ENCODE measurements at places on chromosomes 2 and 18. TPM values are rescaled to one million over a fixed set of nuclear protein-coding genes. Genes with fewer than 3 reads are reported as not detected.

GRCh38 chr18:51522821-51523220 is 325.3 kb upstream of the MEX3C start:
- no peak for DNase-seq

- DNase-seq, result no peak
Measured at GRCh38 chr2:231124838-231125568, at the start of gene HTR2B. TSS of gene HTR2B (minus strand) at chr2:231125042. CDS start at chr2:231123764, 1,278 bp downstream.

DNA sequence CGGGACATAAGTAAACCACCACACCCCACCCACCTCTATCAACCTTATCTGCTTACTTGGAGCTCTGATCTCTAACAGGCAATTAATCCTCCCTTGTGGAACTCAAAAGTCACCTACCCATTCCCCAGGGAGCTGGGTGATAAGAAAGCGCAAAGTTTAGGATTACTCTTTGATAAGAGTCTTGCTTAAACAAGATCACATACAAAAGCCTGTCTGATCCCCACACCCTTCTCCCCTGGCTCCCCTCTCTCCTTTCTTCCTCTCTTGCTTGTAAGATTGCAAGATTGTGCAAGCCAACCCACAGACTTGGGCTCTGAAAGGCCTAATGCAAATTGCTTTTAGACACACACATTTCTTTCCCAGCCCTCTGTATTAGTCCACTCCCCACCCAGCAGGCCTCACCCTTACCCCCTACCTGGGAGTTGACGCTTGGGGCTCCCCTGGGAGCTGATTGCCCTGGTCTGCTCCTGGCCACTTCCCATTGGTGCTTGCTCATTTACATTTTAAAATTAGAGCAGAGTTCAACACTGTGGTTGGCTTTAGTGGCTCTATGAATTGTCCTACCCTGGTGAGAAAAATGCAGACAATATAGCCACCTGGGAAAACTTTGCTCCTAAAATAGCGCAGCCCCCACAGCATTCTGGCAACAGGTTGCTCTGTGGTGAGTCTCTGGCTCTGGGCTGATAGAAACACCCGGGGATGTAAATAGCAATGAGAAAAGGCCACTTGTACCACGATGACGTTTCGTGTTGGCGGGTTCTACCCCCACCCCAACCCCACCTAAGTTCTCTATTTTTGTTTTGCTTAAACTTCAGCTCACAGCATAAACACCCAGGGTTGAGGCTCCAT is 92.8 kb upstream of the MSH2 start:
- no peak for DNase-seq

DNA sequence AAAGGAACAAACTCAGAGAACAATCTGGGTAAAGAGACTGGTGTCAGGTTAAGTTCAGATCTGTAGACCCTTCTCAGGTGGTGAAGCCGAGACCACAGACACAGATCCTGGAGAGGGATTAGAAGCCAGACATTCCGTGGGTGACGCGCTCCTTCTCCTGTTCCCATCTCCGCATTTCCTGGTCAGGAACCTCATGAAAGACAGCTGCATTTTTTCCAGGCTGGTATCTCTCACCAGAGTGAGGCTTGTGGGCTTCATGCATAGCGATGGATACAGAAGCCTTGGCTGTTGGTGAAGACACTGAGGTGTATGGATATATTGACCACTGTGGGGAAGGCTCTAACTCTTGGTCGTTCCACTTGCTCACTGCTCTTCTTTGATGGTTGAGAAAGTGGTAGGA is 152.6 kb downstream of the FAM210A start:
- no peak for DNase-seq

ATP6V1B1 gene
- polyA plus RNA-seq, result 3.2 TPM

CYBRD1 gene
- 88.8 TPM for polyA plus RNA-seq

KLHL14 gene
- 1.4 TPM for polyA plus RNA-seq

- DNase-seq, result no peak
Measured at GRCh38 chr2:166373951-166374350, 1.8 kb downstream of the SCN9A start.

PLCD4 gene
- polyA plus RNA-seq, result 13.3 TPM

- no peak for DNase-seq
Measured at GRCh38 chr18:24400587-24400986, 3.0 kb upstream of the OSBPL1A start.

HOXD1 gene
- polyA plus RNA-seq, result 1.5 TPM

DNA sequence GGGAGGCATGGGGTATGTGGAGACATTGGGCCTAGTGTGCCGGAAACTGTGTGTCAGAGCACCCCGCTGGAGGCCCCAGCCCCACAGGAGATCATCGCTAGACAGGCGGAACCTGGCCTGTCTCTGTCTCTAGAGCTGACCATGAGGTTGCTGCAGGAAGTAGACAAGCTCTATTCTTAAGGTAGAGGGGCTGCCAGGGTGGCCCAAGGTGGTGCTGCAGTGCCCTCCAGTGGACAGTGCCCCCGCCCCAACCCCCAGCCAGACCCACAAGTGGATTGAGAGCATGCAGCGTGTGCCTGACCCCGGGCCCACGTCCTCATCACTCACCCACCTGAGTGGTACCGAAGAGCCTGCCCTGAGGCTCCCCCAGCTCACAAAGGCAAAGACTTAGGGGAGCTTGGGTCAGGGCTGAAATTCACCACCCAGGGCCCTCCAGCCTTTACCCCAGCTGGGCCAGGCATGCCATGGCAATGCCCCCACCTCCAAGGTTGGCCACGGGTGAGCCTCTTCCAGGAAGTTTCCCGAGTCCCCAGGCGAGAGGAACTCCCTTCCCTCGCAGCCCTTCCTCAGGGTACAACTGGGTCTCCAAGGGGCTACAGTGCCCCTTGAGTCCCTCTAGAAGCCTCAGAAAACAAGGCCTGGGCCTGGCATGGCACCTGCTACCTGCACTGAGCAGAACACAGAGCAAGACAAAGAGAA is 155.0 kb downstream of the TTC32 start:
- DNase-seq, result no peak

DNA sequence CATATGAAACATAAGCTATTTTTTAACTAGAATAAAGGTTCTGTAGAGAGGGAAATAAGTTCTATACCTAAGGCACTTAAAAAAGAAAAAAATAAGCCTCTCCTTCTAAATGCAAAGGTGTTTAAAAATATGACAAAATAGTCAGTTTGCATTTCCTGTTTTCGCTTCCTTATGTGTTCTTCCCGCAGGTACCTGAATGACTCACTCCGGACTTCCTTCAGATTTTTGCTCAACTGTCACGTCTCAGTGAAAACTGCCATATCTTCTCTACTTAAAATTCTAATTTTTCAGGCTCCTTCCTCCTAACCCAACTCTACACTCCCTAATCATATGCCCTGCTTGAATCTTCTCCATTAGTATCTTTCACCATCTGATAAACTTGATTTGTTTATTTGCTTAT is 1333.1 kb downstream of the LRP1B start:
- no peak for DNase-seq

DNA sequence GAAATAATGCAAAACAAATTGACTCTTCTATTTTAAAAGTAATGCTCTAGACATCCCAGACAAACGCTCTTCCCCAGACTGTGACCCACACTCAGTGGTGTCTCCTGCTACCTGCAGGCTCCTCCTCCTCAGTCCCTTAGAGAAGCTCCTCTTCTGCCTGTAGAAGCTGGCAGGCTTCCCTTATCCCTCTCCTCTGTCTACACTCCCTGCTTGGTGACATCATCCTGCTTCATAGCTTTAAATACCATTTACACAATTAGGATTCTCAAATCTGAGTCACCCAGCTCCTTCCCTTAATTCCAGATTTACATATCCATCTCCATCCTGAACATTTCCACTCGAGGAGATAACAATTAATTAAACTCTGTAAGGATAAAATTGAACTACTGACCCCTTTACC is 167.9 kb downstream of the FBXO15 start:
- no peak for DNase-seq

DNA sequence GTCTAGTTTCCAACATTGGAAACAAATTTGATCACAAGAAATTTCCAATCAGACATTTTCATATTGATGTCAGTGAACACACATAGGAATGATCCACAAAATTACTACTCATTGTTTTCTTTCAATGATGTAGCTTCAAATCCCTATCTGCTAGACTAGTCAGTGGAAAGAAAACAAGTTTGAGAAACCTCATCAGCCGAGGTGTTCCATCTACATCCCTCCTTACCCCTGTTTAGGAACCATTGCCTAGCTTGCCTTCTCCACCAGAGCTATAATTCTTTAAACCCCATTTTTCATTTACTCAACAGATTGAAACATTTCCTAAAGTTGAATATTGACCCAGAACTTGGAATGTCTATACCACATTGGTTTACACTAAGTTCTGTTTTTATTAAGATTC is 45.3 kb downstream of the HNMT start:
- no peak for DNase-seq

- no peak for DNase-seq
Measured at GRCh38 chr2:156311976-156312375, 20.5 kb downstream of the NR4A2 start.

DNA sequence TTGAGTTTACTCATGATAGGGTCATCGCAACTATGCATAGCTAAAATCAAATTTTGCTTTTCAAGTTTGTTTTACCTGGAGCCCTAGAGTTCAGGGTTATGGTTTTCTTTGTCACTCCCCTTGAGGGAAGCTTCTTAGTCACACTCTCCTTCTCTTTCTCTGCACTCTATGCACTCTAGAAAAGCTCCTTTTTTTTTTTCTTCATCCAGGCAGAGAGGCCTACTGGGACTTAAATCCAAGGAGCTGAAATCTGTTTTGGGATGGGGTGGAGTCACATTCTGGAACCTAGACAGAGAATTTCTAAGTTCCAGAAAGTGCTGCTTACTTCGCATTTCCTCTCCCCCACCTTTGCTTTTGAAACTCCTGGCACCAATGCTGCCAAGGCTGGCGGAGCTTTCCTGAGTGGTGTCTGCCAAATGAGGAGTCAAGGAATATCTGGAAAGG is 19.1 kb upstream of the IL18R1 start:
- no peak for DNase-seq

- DNase-seq, result no peak
Measured at GRCh38 chr2:178529194-178529593, 48.9 kb downstream of the PLEKHA3 start.

DNA sequence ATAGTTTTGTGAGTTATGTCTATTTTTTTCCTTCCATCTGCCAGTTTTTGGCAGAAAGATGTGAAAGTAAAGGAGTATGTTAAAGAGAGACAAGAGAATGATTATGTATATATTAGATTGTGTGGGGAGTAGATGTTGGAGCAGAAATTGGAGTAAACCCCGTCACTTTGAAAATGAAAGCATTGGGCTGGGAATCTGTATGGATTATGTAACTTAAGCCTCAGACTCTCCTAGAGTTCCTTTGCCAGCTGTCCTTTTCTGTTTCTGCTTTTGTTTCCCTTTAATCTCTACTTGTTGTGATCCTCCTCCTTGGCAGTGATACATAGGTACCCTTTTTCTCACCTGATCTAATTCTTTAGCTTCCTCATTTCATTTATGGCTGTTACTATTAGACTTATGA is 19.2 kb downstream of the CCDC138 start:
- no peak for DNase-seq

UGT1A1 gene
- 0.06 TPM for polyA plus RNA-seq

DNA sequence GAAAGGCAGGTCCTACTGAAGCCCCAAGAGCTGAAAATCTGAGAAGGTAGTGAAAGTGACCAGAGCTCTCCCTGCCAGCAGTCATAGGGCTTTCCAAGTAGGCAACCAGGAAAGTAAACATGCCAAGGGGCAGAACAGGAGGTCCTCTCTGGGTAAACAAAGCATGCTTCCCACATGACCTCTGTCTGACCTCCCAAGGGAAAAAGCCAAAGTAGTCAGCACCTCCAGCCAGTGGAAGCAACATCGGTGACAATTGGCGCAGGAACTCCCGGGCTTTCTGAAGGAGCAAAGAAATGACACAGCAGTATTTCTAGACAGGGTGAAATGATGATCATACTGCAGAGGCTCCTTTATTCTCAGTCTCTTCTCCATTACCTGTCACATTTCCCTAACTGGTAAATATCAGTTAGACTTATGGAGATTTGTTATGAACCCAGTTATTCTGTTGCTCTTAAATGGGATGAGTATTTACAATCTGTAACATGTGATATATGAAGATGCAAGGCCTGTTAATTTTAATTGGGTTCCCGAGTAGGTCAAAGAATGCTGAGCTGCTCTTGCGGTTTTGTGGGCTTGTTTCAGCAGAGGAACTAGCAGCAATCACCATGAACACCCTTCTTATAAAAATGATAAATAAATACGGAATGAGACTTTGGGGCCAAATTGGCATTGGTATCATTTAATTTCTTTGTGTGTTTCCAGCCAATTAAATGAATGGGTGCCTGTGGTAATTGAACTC is 321.0 kb downstream of the RND3 start:
- peak; percentile 32 for DNase-seq

DNA sequence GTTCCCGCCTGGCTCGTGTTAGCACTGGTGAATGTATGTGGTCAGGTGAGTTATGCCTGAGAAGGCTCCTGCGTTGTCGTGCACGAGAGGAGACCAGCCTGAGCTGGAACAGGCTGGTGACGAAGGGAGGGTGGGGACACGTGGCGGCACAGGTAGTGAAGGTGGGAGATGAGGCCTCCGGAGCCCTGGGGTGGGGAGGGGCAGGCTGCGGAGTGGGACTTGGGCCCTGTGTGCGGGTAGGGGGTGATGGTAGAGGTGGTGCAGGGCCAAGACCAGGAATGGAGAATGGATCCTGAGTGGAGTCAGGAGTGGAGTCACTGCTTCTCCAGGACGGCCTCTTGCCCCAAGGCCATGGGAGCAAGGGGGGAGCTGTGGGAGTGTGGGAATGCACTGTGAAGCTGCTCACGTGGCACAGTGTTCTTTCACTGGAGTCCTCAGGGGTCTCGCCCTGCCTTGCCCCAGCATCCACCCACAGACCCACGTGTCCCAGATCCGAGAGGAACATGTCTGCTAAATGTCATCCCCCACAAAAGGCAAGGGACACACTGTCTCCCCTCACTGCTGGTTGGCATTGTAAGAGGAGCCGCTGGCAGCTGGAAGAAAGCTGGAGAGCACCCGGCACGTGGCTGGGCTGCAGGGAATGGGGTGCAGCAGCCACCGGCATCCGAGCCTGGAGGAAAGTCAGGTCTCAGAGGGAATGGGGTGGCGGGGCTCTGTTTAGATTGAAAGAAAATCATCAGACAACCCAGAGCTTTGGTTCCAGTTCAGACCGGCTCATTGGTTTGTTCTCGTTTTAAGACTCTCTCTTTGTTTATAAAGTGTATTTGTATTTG is 63.7 kb downstream of the CYP26B1 start:
- DNase-seq, result no peak

CHAC2 gene
- polyA plus RNA-seq, result 3.3 TPM

DNA sequence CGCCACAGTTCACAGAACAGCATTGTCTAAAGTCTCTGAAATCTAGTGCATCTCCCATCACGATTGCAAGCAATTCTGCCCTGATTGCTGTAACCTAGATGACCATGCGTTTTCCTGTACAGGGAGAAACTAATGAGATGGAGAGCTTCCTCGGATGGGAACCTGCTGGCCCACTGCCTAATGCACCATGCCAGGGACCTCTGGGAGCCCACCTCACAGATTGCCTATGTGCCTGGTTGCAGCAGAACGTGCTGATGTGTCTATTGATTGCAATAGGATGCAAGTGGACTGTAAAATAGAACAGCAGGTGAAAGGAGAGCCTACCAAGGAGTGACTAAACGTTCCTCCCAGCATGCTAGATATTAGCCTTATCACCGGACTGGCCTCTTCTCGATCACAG is 141.0 kb upstream of the RAB12 start:
- no peak for DNase-seq

- no peak for DNase-seq
Measured at GRCh38 chr2:54655046-54655809, 68.2 kb upstream of the EML6 start.

GATA6 gene
- 61.3 TPM for polyA plus RNA-seq
